ENCODE measurements at places on chromosomes 5 and 9. TPM values are rescaled to one million over a fixed set of nuclear protein-coding genes. Genes with fewer than 3 reads are reported as not detected.

The PPP1R26 gene
- 6.8 TPM for polyA plus RNA-seq

The SLC6A7 gene
- not detected for polyA plus RNA-seq

The ZNF366 gene
- polyA plus RNA-seq, result 0.10 TPM

The CCDC192 gene
- polyA plus RNA-seq, result not detected

The IFNB1 gene
- not detected for polyA plus RNA-seq

The SHROOM1 gene
- 9.6 TPM for polyA plus RNA-seq

The ARHGEF39 gene
- 2.8 TPM for polyA plus RNA-seq

The TAF1L gene
- not detected for polyA plus RNA-seq

The CCNI2 gene
- polyA plus RNA-seq, result 0.46 TPM

The PCDHGA5 gene
- not detected for polyA plus RNA-seq

The SLC35D2 gene
- polyA plus RNA-seq, result 42.0 TPM

The SIT1 gene
- polyA plus RNA-seq, result 0.95 TPM

The INSL4 gene
- polyA plus RNA-seq, result not detected

The SHISAL2B gene
- not detected for polyA plus RNA-seq

The CTXN3 gene
- polyA plus RNA-seq, result not detected

The ASPN gene
- polyA plus RNA-seq, result 2.0 TPM

The GABRA6 gene
- not detected for polyA plus RNA-seq

The TSSK1B gene
- not detected for polyA plus RNA-seq

The SLC25A2 gene
- not detected for polyA plus RNA-seq

The PCDHB8 gene
- polyA plus RNA-seq, result not detected

The ZNF618 gene
- 1.5 TPM for polyA plus RNA-seq

The CYLC2 gene
- polyA plus RNA-seq, result not detected

The PDGFRB gene
- polyA plus RNA-seq, result 4.7 TPM

The RXRA gene
- 17.4 TPM for polyA plus RNA-seq

The SFXN1 gene
- 9.2 TPM for polyA plus RNA-seq

The STPG3 gene
- polyA plus RNA-seq, result not detected

The INSYN2B gene
- 0.19 TPM for polyA plus RNA-seq

The HK3 gene
- 1.6 TPM for polyA plus RNA-seq

The ISL1 gene
- 7.9 TPM for polyA plus RNA-seq

The ADAMTS6 gene
- 0.23 TPM for polyA plus RNA-seq

Data from stomach (tissue), 19 donors.